Mucosa of descending colon (tissue), 3 donors: ENCODE measurements at places on chromosomes 16 and 17.

GRCh38 chr16:60204181-60204580 is 1470.1 kb upstream of the GOT2 start:
- DNase-seq: no peak

DNA sequence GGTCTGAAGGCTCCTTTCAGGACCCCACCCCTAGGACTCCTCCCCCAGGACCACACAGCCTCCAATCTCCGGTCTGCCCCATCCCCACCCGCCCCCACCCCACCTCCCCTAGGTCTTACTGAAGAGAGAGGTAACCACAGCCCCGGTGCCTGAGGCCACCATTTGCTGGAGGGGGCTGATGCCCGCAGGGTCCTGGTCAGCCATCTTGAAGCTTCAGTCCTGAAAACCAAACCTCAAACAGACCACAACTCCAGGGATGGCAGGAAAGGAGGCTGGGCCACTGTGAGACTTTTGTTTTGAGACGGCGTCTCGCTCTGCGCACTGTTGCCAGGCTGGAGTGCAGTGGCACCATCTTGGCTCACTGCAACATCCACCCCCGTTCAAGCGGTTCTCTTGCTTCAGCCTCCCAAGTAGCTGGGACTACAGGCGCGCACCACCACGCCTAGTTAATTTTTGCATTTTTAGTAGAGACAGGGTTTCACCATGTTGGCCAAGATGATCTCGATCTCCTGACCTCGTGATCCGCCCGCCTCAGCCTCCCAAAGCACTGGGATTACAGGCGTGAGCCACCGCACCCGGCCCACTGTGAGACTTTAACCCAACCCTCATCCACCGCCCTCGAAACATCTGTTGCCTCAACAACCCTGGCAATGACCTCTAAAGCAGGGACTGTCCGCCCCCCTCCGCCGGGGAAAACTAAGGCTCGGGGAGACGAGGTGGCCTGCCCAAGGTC is 1.1 kb downstream of the SLC25A39 start:
- DNase-seq: no peak

GRCh38 chr17:81176666-81177065 is 10.6 kb upstream of the AATK start:
- DNase-seq: no peak

DNA sequence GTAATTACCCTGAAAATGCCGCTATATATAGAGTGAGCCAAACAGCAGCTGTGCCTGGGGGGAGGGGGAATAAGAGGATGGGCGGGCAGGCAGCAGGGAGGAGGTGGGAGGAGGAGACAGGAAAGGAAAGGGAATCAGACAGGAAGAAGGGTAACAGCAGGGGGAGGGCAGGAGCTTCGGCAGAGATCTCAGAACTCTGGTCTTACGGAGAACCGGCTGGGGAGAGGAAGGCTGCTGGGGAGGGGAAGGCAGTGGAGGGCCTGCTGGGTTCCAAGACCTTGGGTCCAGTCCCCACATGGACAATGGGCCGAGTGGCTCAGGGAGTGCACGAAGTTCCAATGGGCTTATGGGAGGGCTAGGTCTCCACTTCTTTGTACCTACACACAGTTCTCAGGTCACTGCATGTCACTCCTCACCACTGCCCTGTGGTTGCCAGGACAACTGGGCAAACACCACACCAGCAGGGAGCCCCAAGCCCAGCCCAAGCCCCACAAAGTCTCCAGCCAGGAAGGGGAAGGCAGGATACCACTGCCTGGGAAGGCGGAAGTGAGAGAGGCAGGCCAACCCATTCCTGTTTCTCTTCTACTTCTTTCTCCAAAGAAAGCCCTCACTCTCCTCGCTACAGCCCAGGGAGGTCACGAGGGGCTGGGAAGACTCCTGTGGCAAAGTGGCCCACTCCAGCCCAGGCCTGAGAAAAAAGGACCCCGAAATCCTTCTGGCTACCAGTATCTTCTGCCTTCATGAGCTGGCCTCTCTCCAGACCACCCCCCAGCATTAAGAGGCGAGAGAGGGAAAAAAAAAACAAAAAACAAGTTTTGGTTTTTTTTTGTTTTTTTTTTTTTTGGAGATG is 25.3 kb downstream of the G6PC3 start:
- DNase-seq: peak; percentile 78

- no peak for DNase-seq
These were observed 18.0 kb downstream of the ZNF276 start for GRCh38 chr16:89739383-89739782.

DNA sequence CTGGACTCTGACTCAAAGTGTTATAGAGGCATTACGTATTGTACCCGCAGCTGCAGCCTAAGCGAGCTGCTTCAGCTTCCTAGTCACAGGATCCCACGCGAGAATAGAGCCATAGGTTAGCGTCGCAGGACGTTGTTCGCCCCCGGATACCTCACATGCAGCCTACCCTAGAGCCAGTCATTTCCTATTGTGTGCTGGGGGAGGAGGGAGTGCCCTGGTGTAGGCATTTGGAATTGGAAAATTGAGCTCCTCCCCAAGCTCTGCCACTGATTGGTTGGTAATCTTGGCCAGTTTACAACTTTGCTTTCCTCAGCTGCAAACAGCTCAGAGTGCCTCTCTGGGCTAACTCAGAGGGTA is 530 bp downstream of the NAA60 start:
- DNase-seq: peak; percentile 45

DNA sequence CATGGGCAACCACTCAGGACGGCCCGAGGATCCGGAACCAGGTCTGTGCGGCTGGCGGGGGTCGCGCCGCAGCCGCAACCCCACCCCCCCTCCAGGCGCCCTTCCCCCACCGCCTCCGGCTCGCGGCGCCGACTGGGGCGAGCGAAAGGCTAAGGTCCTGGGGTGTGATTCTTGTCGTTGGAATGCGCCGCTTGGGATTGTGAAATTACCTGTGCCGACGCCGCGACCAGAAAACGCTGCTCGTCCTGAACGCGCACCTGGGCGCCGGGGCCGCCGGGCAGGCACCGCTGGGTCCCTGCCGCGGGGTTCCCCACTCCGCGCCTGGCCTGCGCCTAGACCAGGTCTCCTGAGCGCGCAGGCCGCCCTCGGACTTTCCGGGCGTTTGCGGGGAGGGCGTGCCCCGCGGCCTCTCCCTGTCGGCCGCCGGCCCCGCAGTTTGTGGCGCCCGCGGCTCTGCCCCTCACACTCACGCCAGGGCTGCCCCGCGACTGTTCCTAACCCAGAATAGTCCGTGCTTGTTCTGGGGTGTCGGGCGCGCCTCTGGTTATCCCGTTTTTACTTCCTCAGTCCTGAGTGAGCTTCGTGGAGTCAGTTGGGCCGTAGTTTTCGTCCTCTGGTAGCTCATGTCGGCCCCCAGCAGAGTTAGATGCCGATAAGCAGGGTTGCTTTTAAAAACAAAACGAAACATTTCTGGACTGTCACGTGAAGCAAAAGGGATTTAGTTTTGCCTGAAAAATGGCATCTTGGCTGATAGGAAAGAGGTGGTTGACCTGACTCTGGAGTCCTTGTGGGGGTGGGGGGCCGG is 147.2 kb downstream of the SPECC1 start:
- peak; percentile 57 for DNase-seq

GRCh38 chr16:84527532-84528269 is 23.2 kb upstream of the MEAK7 start:
- DNase-seq: no peak

GRCh38 chr16:70679671-70680494 is 6.0 kb downstream of the MTSS2 start:
- peak; percentile 45 for DNase-seq

DNA sequence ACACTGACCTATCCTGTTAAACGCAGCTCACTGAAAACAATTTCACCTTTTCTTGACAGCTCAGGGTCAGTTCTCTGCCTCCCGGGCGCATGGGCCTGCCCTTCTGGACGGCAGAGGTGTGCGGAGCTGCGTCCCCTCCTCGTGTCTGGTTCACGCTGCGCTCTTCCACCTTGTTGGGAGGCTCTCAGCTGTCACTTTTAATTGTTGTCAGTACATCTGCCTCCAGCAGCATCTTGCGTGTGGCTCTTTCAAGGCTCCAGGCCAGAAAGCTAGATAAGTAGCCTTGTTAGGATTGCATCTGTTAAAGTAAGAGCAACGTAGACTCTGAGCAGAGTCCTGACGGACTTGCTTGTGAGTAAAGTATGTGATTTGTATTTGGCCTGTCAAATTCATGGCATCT is 59.4 kb downstream of the MGAT5B start:
- DNase-seq: no peak

- no peak for DNase-seq
These were observed 19.7 kb downstream of the C16orf74 start for GRCh38 chr16:85731179-85731578.

GRCh38 chr16:60810250-60810649 is 1226.0 kb downstream of the CDH8 start:
- DNase-seq: no peak

DNA sequence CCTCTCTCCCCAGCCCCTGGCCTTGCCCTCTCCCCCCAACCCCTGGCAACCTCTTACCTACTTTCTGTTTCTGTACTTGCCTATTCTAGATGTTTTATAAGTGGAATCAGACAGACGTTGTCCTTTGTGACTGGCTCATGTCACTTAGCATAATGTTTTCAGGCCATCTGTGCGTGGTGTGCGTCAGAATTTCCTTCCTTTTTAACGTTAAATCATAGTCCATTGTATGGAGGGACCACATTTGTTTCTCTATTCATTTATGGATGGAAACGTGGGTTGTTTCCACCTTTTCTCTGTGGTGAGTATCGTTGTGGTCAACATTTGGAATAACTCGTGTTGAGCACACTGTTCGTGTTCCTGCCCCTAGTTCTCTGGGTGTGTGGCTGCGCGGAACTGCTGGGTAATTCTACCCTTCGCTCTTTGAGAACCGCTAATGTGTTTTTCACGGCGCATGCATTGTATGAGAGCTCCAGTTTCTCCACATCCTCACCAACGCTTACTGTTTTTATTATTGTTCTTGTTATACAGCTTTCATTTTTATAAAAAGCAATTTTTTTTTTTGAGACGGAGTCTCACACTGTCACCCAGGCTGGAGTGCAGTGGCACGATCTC is 26.3 kb downstream of the ACTG1 start:
- DNase-seq: no peak

DNA sequence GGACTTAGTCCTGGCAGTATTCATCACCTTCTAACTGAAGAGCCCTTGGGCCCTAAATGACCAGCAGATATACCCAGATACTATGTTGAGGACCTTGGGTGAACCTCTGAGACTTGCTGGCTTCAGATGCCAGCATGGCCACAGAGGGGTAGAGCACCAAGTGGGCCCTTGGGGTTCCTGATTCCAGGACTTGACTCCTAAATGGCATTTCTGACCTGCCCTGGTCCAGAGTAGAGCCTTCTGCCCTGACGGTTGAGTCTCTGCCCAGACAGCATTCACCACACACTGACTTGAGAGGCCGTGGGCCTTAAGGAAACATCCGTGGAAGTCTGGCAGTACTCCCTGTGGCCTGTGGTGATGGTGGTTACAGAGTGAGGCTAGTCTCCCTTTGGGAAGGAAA is 2.8 kb upstream of the APPBP2 start:
- no peak for DNase-seq

DNA sequence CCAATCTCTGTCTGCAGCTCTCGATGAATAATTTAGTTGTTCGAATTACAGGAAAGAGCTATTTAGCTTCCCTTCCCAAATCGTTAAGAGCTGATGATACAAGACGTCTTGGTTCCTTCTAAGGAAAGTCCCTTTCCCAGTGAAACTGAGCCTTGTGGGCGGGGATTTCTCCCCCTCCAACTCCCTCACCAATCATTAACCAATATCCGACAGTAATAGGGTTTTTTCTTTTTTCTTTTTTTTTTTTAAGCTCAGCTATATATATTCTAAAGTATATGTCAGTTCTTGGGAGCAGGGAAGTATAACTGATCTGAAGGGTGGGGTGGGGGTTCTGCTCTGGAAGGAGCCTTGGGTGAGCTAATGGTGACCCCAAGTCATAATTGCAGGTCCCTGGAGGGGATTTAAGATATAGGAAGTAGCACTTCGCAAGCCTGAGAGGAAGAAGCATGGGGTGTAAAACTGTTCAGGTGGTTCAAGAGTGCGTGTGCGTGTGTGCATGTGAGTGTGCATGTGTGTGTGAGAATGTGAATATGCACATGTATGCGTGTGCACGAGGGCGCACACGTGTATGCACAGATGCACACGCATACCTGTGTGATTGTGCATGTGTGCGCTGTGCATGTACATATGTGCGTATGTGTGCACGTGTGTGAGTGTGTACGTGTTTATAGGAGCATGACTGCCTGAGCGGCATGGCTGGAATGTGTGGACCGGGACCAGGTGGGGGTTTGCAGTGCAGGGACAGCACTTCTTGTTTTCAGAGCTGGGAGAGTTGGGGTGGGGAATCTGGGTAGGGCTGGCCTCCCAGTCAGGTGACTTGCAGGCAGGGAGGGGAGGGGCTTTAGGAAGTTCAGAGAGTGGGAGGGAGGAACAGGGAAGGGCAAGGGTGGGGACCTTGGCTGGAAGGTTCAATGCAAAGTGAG is 42.7 kb downstream of the SOCS3 start:
- DNase-seq: peak; percentile 88

GRCh38 chr17:72280881-72281280 is 160.1 kb downstream of the SOX9 start:
- no peak for DNase-seq

DNA sequence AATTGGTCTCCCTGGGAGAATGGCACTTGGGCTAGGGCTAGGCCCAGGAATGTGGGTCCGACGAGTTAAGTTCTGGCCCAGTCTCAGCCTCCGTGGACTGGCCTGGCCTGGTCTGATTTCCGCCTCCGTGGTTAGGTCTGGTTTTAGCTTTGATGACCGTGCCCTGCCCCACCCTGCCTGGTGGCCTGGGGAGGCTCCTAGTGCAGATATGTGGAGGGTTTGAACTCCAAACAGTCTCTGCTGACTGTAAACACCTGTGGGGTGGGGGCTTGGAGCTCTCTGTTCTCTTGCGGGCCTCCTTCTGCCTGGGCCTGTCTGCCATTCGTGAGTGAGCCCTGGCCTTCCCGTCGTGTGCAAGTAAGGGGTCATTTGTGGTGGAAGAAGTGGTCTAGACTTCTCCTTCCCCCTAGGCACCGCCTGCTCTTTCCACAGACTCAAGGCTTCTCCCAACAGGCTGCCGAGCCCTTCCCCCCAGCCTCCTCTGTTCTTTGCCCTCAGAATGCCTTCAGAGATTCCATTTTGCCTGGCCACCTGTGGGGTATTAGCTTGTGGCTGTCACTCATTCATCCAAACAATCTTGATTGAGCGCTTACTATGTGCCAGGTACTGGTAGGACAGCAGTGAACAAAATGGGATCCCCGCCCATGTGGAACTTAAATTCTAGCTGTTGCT is 1.6 kb downstream of the ATP6V0C start:
- peak; percentile 71 for DNase-seq

DNA sequence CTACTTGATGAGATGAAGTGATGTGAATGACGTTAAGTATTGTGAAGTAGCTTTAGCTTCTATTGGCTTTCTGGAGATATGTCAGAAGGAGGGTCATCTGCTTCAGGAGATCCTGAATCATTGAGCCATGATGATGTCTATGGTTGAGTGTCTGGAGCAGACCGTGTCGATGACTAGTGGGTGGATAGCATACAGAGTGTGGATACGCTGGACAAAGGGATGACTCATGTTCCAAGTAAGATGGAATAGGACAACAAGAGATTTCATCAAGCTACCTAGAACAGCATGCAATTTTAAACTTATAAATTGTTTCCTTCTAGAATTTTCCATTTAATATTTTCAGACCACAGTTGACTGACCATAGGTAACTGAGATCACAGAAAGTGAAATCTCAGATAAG is 116.1 kb upstream of the RBBP6 start:
- DNase-seq: no peak

GRCh38 chr16:77789085-77790008 is 983 bp downstream of the VAT1L start:
- DNase-seq: no peak

GRCh38 chr16:1105888-1106620 is 10.0 kb upstream of the C1QTNF8 start:
- no peak for DNase-seq
